ENCODE measurements at places on chromosomes 12 and 14.

DNA sequence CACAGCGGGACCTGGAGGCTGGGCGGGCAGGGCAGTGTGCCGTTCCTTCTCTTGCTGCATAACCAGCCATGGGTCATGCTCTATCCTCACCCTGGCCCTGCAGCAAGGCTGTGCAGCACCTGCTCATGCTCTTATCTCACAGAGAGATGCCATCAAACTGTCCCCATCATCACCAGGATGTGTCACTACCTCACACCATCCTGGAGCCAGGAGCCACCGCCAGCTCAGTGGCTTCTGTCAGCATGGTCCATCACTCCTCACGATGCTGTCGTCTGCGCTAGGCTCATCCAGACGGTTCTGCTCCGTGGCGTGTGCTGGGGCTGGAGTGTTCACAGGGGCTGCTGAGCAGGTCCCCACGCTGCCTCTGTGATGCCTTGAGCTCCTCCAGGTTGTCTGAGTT is 77.2 kb upstream of the DYNC1H1 start:
- DNase-seq: no peak

GRCh38 chr12:48717252-48717695 is 767 bp upstream of the CCNT1 start:
- DNase-seq: peak; percentile 13

DNA sequence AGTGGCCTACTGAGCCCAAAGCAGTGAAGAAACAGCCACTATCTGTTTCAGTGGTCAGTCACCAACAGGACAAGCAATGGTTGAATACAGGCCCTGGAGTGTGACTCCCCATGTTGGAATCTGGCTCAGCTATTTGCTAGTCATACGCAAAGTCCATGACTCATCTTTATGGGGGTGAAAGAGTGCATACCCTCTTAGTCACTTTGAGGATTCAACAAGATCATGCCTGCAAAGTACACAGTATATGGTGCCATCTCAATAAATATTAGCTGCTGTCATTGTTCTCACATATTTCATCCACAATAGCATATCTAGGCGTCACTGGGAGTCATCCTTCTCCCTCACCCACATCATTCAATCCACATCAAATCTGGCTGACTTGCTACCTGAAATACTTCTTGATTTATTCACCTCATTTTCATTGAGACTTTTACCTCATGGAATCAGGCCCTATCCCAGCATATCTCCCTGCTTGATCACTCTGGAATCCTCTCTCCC is 26.4 kb upstream of the STAB2 start:
- no peak for DNase-seq

DNA sequence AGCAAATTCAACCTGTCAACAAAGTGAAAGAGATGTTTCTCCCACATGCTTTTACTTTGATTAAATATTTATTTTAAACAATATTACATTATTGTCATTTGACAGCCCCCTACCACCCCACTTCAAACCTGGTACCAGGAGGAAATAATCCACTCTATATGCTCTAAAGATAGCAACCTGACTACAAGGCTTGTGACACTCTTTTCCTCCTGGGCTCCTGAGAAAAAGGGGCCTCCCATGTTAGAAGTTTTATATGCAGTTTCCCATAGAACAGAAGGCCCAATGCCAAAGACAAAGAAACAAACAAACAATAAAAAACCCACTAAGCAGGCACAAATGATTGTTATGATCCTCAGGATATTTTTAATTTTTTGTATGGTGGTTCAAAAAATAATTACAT is 73.6 kb downstream of the RPS29 start:
- no peak for DNase-seq

DNA sequence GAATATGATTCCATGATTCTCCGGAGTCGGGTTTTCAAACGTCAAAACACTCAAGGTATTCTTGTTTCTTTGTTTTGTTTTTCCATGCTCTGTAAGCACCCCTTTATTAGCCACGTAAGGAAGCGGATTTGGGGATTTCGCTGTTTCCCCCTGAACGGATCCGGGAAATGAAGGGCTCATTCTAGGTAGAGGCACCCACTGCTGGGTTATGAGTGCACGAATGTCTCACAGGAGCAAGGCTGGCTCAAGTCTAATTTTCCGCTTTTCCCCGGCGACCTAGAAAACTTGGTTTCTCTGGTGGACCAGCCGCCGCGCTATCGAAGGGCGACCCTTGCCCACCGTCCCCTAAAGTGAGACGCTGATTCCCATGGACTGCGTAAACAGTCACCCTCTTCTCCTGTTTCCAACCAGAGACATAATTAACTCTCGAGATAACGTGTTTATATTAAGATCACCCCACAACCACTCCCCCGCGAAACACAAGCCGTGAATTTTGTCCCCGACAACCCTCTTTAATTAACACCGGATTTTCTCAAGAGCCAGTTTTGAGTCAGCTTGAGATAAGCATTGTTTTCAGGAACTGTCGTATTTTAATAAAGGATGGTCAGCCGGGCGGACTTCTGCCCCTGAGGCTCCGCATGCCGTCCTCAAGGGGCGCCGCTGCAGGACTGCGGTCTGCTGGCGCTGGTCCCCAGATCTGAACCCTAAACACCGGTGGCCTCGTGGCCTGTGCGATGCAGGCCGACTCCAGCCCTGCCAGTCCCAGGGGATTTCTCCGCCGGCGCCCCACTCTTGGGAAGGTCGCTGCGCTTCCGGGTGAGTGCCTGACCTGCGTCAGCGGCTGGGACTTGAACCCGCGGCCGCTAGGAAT is 515 bp upstream of the ABCC9 start:
- DNase-seq: no peak

- DNase-seq: no peak
Measured at GRCh38 chr12:66879409-66879808, 200.5 kb upstream of the GRIP1 start.

GRCh38 chr12:132502149-132502881 is 12.4 kb downstream of the FBRSL1 start:
- no peak for DNase-seq

GRCh38 chr12:17829813-17830212 is 260.2 kb downstream of the RERGL start:
- no peak for DNase-seq

- DNase-seq: peak; percentile 66
Measured at GRCh38 chr12:11814374-11814773, 164.9 kb downstream of the ETV6 start.

DNA sequence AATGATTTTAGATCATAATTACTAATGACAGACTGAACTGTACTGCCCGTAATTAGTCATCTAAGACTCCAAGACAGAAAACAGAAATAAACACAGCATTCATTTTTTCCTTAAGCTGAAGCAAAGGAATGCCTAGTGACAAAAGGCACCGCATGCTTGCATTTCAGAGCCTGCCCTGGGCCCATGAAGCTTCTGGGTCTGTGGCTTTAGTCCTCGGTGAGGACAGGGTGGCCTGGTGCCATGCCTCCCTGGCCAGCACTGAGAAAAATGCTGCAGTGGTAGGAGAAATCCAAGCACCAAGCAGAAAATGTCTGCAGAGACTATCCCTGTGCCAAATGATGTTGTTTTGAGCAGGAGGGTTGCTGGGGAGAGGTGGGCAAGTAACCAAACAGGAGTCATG is 171.6 kb downstream of the CALM1 start:
- no peak for DNase-seq

All from activated CD4-positive, alpha-beta T cell treated with anti-CD3 and anti-CD28 coated beads, Interleukin-2, Interleukin-4, amounts not matched to agents 100 ng/mL and 50 ng/mL, durations not matched to agents 16 hours and 8 hours (primary cell).